ENCODE measurements at places on chromosomes 3 and 15. TPM values are rescaled to one million over a fixed set of nuclear protein-coding genes. Genes with fewer than 3 reads are reported as not detected.

- no peak for DNase-seq
Measured at GRCh38 chr15:90230071-90230494, 3.7 kb downstream of the CIB1 start.

COL6A5 gene
- 6.1 TPM for total RNA-seq

LMAN1L gene
- 0.85 TPM for total RNA-seq

RASGRF1 gene
- total RNA-seq, result 0.48 TPM

TUBGCP4 gene
- total RNA-seq, result 14.3 TPM

CTXN2 gene
- not detected for total RNA-seq

All from urinary bladder (tissue), 4 donors.